ENCODE measurements at places on chromosomes 3 and 15.
A peak's percentile ranks its signal among the peaks of the same experiment; 100 is the strongest.

GRCh38 chr15:70488002-70488605, 275.3 kb downstream of the UACA start:
- peak; percentile 56 for DNase-seq

DNA sequence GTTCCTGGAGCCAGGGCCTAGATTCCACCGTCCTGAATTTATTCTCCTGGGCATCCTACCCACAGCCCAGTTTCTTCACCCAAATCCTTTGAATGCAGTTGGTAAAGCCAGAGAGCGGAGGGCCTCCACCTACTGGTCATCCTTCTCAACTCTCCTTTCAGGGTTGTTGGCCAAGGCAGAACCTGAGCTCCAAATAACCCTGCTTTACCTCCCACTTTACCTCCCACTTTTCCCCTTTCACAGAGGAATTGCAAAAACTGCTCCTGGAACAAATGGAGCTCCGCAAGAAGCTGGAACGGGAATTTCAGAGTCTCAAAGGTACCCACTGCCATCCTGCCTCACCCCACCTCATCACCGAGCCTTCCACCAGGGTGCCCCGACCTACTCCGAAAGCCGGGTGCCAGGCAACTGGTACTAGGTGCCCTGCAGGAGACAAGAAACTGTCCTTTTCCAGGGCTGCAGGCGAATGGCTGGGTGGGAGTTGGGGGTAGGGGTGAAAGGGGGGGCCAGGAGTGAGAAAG, 6.8 kb downstream of the SKOR1 start:
- DNase-seq = no peak

- no peak for DNase-seq
These were observed 129.8 kb downstream of the MEIS2 start for GRCh38 chr15:36970522-36970921.

- peak; percentile 45 for DNase-seq
These were observed 11.4 kb downstream of the CCDC12 start for GRCh38 chr3:46965151-46965550.

DNA sequence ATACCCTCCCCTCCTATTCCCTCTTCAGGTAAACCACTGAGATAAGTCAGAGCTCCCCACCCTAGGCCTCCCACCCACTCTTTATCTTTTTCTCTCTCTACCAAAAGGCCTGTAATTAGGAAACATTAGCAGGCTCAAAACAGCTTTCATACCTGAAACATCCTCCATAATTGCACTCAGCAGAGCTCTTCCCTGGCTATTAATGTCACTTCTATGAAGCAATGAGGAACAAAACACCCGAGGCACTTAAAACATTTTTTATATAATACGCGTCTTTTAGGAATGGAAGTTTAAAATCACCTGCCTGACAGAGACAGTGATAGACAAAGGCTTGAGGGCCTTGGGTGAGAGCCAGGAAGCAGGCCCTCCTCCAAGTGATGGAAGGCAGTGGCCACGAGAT, 138.9 kb downstream of the EPHB1 start:
- no peak for DNase-seq

- DNase-seq = no peak
These were observed 17.2 kb downstream of the CCDC33 start for GRCh38 chr15:74253211-74253921.

DNA sequence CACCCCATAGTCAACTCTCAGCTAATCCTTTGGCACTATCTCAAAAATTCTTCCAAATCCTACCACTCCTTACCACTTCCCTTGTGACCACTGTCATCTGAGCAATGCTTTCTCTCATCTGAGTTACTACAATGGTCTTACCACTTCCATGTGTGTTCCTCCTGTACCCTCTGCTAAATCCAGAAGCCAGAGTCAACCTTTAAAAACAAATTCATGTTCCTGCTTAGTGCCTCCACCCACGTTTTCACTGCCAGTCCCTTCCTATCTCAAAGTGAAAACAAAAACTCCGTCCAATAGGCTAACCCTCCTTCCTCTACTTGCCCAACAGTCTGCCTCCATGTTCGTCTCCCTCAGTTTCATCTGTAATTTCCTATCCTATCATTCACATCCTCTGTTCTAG, 109.0 kb downstream of the ADAMTS9 start:
- DNase-seq = no peak

- no peak for DNase-seq
These were observed 151.2 kb downstream of the MYRIP start for GRCh38 chr3:39960515-39961191.

DNA sequence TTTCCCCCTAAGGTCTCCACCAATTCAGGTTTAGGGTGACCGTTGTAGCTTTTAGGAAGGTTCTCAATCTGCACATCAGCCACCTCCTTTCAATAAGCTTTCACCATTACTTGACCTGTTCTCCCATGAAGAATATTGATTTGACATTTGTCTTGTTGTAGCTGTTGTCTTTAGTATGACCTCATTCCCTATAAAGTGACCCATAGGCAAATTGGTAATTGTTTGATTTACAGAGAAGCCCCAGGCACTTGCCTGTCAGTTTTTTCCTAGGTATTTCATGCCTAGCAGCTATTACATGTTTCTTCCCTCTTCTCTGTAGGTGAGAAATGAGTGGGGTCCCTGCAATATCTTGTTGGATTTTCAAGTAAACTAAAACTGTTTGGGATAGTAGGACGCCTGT, 36.0 kb downstream of the CHD2 start:
- no peak for DNase-seq

- DNase-seq = no peak
These were observed 78.4 kb downstream of the SPSB4 start for GRCh38 chr3:141129541-141130011.

DNA sequence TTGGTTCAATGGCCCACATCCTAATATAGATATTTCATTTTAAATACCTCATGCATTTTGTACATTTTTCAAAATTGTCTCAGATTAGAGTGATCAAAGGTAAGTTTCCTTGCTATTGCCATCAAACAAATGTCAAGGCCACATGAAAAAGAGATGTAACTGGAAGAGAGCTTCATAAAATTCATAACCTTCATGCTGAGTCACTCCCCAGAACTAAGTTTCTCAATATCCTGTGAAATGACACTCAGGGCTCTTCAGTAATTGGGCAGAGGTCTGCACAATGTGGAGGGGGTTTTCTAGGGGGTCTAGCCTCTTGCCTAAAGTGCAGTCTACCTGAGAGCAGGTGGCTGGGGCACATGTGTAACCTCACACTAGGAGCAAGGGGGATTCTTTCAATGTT, 152.2 kb upstream of the SLC2A2 start:
- DNase-seq = no peak

DNA sequence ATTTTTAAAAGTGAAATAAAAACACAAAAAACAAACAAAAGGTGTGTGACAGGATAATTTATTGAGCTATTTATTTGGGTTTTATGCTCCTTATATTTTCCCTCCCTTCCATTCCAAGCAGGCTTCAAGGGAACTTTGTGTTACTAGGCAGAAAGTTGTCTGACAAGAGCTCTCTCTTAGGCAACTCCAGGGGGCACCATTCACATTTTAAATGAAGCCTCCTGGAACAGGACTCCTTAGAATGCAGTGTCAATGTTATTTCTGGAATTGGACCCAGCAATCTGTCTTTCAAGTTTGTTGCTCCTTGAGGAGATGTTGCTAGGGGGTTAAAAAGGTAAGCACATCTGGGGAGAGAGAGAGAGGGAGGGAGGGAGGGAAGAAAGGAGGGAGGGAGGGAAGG, 5.4 kb upstream of the RFX7 start:
- DNase-seq = no peak

DNA sequence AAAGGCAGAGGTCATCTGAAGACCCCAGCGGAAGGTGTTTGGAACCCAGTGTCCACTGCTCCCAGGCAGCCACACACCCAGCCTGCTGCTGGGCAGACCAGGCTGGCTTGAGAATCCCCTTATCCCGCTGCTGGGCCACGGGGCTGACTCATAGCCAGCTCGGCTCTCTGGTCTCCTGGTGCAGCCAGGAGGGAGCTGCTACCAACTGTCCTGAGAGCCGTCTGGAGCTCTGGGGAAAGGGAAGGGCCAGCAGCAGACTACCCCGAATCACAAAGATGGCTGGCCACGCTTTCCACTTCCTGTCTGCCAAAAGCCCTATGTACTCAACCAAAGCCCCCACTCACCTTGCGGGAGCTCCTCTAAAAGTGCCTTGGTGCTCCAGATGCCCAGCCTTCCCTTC, 38.3 kb downstream of the WHAMM start:
- no peak for DNase-seq

DNA sequence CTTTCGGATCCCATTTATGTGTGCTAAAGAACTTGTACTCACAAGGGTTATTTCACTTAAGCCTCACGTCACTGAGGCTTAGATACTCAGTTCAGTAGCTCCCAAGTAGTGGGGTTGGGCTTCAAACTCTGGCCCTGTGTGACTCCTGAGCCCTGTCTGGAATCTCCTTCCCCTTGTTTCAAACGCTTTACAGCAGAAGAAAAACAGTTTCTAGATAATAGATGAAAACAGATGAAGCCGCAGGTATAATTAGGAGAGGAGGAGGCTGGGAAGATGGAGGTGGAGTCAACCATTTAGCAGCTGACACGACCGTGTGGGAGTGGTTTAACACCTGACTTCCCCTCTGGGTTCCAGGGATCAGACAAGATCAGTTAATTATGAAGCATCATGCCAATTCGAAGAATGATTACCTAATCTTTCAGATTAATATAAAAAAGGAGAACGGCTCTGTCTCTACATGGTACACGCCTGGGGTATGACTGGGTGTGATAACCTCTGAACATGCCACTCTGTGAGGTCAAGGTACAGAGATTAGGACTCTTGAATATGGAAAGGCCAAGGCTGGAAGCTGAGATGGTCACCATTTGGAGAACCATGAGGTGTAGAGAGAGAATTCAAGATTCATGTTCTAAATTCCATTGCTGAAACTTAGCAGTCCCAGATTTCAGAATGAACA, 31.1 kb downstream of the TPM1 start:
- no peak for DNase-seq

- no peak for DNase-seq
These were observed 112.1 kb upstream of the NPHP3 start for GRCh38 chr3:132834356-132834755.

DNA sequence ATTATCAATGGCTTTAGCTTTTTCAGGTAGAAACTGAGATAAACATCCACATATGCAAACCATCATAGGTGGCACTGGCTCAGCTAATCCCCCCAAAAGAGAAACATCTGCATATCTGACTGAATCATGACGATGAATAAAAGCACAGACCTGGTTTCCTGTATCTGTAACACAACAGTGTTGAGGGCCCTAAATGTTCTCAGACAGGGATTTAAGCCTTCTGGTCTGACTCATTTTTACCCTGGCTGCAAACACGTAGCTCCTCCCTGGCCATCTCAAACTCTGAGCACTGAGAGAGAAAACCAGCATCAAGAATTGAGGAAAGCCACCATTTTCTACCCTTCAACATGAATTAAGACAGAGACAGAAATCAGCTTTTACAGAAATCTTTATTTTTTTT, 35.2 kb downstream of the GLB1 start:
- DNase-seq = no peak

DNA sequence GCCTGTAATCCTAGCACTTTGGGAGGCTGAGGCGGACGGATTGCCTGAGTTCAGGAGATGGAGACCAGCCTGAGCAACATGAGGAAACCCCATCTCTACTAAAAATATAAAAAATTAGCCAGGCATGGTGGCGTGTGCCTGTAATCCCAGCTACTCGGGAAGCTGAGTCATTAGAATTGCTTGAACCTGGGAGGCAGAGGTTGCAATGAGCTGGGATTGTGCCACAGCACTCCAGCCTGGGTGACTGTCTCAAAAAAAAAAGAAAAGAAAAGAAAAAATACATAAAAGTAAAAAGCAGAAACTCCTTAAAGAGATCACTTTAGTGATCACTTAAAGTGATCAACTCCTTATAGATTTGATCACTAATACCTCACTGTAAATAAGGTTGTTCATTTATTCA, 78.0 kb downstream of the GMPS start:
- DNase-seq = no peak

GRCh38 chr3:191263365-191263764, 64.3 kb downstream of the OSTN start:
- DNase-seq = no peak

- no peak for DNase-seq
These were observed 876 bp downstream of the PLSCR1 start for GRCh38 chr3:146543461-146544001.

- DNase-seq = no peak
These were observed 5.8 kb downstream of the PLXNB1 start for GRCh38 chr3:48423883-48424695.

Measured in naive B cell (primary cell).